Calu3 (cell line): ENCODE measurements at places on chromosomes 6 and 20.

DNA sequence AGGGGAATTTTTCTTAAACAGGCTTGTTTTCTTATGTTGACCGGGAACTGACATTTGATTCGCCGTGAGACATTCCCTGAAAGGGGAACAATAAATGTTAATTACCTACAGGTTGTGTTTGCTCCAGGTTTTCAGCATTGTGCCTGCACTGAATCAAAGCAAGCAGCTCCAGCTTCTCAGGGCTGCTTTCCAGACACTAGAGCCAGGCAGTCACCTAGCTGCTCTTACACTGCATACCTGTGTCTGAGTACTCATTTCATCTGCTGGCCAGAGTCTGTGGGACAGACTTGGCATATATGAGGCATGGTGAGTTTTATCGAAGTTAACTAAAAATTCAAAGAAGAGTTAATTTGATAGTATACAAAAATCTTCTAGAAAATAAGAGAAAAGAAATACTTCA, 951.8 kb upstream of the MAP3K7 start:
- H3K4me1 ChIP-seq, result no peaks in the 10 kb centered on the region
- no peak overlapping the region for H3K4me3 ChIP-seq
- DNase-seq, result no peak
- H3K36me3 ChIP-seq, result no peaks in the 10 kb centered on the region
- no peaks in the 10 kb centered on the region for H3K27me3 ChIP-seq

- no peak overlapping the region for H3K27ac ChIP-seq
- no peak overlapping the region for H3K4me3 ChIP-seq
- DNase-seq, result no peak
- no peaks in the 10 kb centered on the region for H3K36me3 ChIP-seq
These were observed 38.2 kb downstream of the SPDEF start for GRCh38 chr6:34517966-34518365.

- no peak overlapping the region for H3K27ac ChIP-seq
- no peaks in the 10 kb centered on the region for H3K4me1 ChIP-seq
- DNase-seq, result no peak
- H3K27me3 ChIP-seq, result no peaks in the 10 kb centered on the region
- no peak overlapping the region for H3K4me3 ChIP-seq
- H3K36me3 ChIP-seq, result no peaks in the 10 kb centered on the region
These were observed 25.8 kb downstream of the ESF1 start for GRCh38 chr20:13758884-13759283.

- no peak overlapping the region for H3K27ac ChIP-seq
- H3K4me3 ChIP-seq, result no peak overlapping the region
- H3K36me3 ChIP-seq, result no peaks in the 10 kb centered on the region
- H3K27me3 ChIP-seq, result no peaks in the 10 kb centered on the region
- H3K4me1 ChIP-seq, result peaks cover 12% of the 10 kb centered on the region
These were observed 34.5 kb upstream of the NEDD9 start for GRCh38 chr6:11266926-11267325.

- H3K4me1 ChIP-seq, result no peaks in the 10 kb centered on the region
- DNase-seq, result peak; percentile 26
- H3K4me3 ChIP-seq, result peak overlapping the region; percentile 59
- no peaks in the 10 kb centered on the region for H3K27me3 ChIP-seq
- peak overlapping the region; percentile 33 for H3K27ac ChIP-seq
These were observed 8.4 kb downstream of the SIM1 start for GRCh38 chr6:100456141-100456907.

- no peak overlapping the region for H3K4me3 ChIP-seq
- no peaks in the 10 kb centered on the region for H3K27me3 ChIP-seq
- no peak for DNase-seq
- H3K36me3 ChIP-seq, result peaks cover 5% of the 10 kb centered on the region
- H3K27ac ChIP-seq, result no peak overlapping the region
- peaks cover 13% of the 10 kb centered on the region for H3K4me1 ChIP-seq
These were observed 68.1 kb downstream of the JAG1 start for GRCh38 chr20:10605547-10606195.

DNA sequence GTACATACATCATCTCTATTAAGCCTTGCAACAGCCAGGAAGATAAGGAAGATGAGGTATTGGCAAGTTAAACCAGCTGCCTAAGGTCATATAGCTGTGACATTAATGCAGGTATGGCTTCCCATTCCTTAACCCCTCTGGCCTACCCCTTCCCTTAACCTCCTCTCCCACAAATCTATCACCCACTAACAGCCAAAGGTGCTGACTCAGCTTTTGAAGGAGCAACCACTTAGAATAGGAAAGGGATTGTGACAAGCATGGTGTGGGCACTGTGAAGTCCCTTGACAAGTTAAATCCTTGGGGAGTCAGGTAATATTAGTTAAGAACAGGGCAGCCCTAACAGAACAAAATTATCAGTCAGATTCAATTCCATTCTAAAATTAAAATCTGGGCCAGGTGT, 5.4 kb upstream of the SH3BGRL2 start:
- H3K27me3 ChIP-seq, result no peaks in the 10 kb centered on the region
- H3K4me3 ChIP-seq, result no peak overlapping the region
- H3K27ac ChIP-seq, result no peak overlapping the region
- peaks cover 21% of the 10 kb centered on the region for H3K4me1 ChIP-seq
- H3K36me3 ChIP-seq, result peaks cover 5% of the 10 kb centered on the region
- DNase-seq, result no peak

GRCh38 chr20:62535964-62536363, 60.2 kb upstream of the GATA5 start:
- H3K27ac ChIP-seq, result no peak overlapping the region
- no peaks in the 10 kb centered on the region for H3K36me3 ChIP-seq
- H3K27me3 ChIP-seq, result peaks cover 100% of the 10 kb centered on the region
- no peak for DNase-seq
- H3K4me1 ChIP-seq, result peaks cover under 1% of the 10 kb centered on the region

GRCh38 chr6:97009781-97010492, 85.4 kb downstream of the KLHL32 start:
- no peak overlapping the region for H3K4me3 ChIP-seq
- no peaks in the 10 kb centered on the region for H3K4me1 ChIP-seq
- H3K36me3 ChIP-seq, result no peaks in the 10 kb centered on the region
- H3K27me3 ChIP-seq, result no peaks in the 10 kb centered on the region
- no peak for DNase-seq

GRCh38 chr6:110528101-110528929, 51.9 kb upstream of the SLC22A16 start:
- H3K36me3 ChIP-seq, result no peaks in the 10 kb centered on the region
- peak; percentile 62 for DNase-seq
- H3K4me1 ChIP-seq, result peaks cover 47% of the 10 kb centered on the region
- H3K27me3 ChIP-seq, result no peaks in the 10 kb centered on the region
- no peak overlapping the region for H3K27ac ChIP-seq

DNA sequence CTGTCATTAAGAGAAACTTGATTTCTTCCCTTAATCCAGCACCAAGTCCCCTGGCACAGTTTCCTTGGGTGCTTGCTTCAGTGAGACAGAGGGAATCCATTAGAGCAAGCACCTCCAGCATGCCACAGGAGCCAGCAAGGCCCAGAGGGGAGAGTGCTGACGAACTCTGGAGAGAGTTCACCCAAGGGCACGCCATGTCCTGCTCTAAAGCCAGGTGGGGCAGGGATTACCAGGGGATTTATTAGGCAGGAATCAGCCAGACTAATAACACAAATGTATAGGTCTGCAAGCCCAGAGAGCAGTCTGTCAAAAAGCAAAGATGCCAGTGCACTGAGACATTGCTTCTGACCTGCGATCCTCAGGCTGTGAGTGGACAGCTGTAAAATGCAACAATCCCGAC, 155.4 kb upstream of the SYNDIG1 start:
- H3K27me3 ChIP-seq, result no peaks in the 10 kb centered on the region
- H3K27ac ChIP-seq, result no peak overlapping the region
- H3K4me3 ChIP-seq, result no peak overlapping the region

DNA sequence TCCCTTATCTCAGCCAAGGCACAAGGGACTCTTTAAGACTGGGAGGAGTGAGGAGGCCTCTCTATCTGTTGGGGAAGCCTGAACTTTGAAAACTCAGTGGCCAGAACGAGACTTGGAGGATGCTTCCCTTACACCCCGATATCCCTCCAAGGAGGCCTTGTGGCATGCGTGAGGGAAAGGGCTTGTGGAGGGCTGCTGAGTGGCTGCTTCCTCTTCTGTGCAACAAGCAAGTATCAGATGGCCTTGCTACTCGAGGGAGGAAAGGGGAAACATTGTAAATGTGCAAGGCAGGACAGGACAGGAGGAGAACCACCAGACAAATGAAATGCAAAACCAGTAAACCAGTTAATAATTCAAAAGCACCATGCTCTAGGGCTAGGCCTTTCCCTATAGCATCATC, 306.5 kb upstream of the MAP3K7 start:
- H3K4me1 ChIP-seq, result no peaks in the 10 kb centered on the region
- no peak overlapping the region for H3K27ac ChIP-seq
- DNase-seq, result no peak
- H3K27me3 ChIP-seq, result no peaks in the 10 kb centered on the region

DNA sequence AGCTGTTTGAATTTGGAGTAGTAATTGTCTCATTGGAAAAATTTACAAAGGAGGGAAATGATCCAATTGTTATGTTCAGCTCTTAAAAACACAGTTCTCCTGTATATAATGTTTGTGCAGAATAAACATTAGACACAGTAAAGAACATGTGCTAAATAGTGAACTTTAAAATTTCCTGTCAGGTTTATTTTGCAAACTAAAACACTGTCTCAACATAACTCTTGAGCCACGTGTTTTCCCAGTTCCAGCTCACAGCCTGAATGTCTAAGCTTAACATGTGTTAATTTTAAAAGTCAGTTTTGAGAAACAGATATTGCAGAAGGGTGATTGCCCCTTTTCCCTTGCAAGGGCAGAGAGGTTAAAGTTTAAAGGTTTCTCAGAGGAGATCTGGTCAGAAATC, 20.6 kb downstream of the EPHA7 start:
- H3K36me3 ChIP-seq, result no peaks in the 10 kb centered on the region
- no peak for DNase-seq
- H3K4me3 ChIP-seq, result no peak overlapping the region
- H3K27ac ChIP-seq, result no peak overlapping the region
- no peaks in the 10 kb centered on the region for H3K27me3 ChIP-seq
- no peaks in the 10 kb centered on the region for H3K4me1 ChIP-seq

GRCh38 chr20:62288535-62289105, 14.2 kb upstream of the ADRM1 start:
- H3K4me3 ChIP-seq, result no peak overlapping the region
- H3K27ac ChIP-seq, result no peak overlapping the region
- no peaks in the 10 kb centered on the region for H3K27me3 ChIP-seq
- DNase-seq, result no peak
- H3K36me3 ChIP-seq, result peaks cover 86% of the 10 kb centered on the region

GRCh38 chr6:162306616-162307015, 420.9 kb downstream of the PRKN start:
- DNase-seq, result no peak
- H3K27ac ChIP-seq, result no peak overlapping the region
- H3K4me3 ChIP-seq, result no peak overlapping the region
- no peaks in the 10 kb centered on the region for H3K4me1 ChIP-seq
- no peaks in the 10 kb centered on the region for H3K36me3 ChIP-seq

- H3K4me3 ChIP-seq, result no peak overlapping the region
- H3K4me1 ChIP-seq, result no peaks in the 10 kb centered on the region
- H3K27ac ChIP-seq, result no peak overlapping the region
- H3K27me3 ChIP-seq, result no peaks in the 10 kb centered on the region
- H3K36me3 ChIP-seq, result no peaks in the 10 kb centered on the region
These were observed 22.3 kb downstream of the ABRACL start for GRCh38 chr6:139050770-139051313.

DNA sequence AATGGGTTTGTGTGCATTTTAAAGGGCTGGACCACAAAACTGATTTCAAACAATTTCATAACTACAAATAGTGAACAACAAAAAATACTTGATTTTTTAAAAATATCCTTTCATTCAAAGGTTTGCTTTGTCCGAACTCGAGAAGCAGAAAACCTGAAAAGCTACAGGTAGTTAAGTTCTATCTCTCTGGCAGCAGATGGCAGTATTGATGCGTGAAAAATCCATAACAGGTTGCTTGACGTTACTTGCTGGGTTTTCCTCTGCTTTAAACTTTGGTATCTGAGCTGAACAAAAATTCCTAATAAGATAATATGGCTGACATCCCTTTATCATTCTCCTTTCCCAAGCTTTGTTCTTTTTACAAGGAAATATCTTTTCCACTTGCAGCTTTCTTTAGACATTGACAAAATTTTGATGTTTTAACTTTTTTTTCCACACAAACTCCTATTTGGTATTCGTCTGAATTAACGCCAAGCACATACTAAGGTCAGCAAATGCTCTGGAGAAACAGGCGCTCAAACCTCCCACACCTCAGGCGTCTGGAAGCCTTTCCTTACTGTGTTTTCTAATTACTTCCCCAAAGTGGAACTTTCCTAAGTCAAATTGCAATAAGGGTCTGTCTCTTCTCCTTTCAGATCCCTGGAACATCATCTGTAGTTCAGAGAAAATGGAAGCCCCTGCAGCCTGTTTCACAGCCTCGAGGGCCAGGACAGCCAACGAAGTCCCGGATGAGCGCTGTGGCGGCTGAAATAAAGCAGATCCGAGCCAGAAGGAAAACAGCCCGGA, 50.3 kb upstream of the GFRAL start:
- no peaks in the 10 kb centered on the region for H3K36me3 ChIP-seq
- H3K27ac ChIP-seq, result no peak overlapping the region
- DNase-seq, result peak; percentile 43

GRCh38 chr6:56616967-56617366, 25.7 kb downstream of the DST start:
- peaks cover 17% of the 10 kb centered on the region for H3K36me3 ChIP-seq
- H3K27ac ChIP-seq, result no peak overlapping the region
- no peak for DNase-seq
- no peak overlapping the region for H3K4me3 ChIP-seq

GRCh38 chr20:9609887-9610502, 95.6 kb downstream of the LAMP5 start:
- no peak for DNase-seq
- no peak overlapping the region for H3K4me3 ChIP-seq
- no peaks in the 10 kb centered on the region for H3K27me3 ChIP-seq
- H3K36me3 ChIP-seq, result no peaks in the 10 kb centered on the region
- H3K4me1 ChIP-seq, result no peaks in the 10 kb centered on the region

DNA sequence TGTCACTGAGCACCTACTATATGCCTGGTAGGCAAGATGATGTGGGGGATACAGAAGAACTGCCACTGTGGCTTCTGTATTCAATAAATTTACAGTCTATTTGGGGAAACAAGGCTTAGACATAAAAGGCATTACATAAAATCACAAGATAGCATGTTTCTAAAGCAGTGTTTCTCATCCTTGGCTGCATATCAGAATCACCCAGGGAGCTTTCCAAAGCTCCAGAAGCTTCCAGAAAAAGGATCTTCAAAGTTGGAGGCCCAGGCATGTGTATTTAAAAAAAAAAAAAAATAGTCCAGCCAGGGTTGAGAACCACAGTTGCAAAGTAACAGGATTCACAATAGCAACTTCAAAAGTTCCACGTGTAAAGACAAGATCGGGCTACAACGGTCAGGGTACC, 112.4 kb upstream of the SPACA1 start:
- H3K27ac ChIP-seq, result no peak overlapping the region
- DNase-seq, result no peak
- no peaks in the 10 kb centered on the region for H3K4me1 ChIP-seq
- peaks cover 3% of the 10 kb centered on the region for H3K36me3 ChIP-seq
- H3K4me3 ChIP-seq, result no peak overlapping the region
- H3K27me3 ChIP-seq, result no peaks in the 10 kb centered on the region
